ENCODE measurements at places on chromosomes 16 and 17.
A peak's percentile ranks its signal among the peaks of the same experiment; 100 is the strongest.

DNA sequence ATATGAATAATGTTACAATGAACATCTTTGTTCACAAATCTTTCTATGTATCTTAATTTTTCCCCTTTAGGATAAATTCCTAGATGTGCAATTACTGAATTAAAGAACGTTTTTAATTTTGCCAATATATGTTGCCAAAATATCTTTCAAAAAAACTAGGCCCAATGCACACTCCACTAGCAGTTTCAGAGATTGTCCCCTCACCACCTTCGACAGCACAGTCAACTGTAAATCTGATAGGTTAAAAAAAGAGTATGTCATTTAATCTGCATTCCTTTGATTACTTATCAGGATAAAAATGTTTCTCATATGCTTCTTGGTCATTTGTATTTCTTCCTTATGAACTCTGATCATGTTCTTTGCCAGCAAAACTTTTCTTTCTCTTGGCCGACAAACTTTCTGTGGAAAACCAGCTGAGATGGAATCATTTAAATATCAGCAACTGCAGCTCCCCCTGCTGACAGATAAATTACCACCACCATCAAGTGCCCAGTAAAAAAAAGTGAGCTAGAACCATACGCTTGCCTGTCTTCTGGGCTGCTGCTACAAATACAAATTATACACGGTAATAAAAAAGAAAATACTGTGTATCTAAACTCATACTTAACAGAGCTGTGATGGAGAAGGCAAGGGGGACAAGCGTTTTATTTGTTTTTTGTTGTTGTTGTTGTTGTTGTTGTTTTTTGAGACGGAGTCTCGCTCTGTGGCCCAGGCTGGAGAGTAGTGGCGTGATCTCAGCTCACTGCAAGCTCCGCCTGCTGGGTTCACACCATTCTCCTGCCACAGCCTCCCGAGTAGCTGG is 19.6 kb upstream of the KANSL1 start:
- no peak for DNase-seq

DNA sequence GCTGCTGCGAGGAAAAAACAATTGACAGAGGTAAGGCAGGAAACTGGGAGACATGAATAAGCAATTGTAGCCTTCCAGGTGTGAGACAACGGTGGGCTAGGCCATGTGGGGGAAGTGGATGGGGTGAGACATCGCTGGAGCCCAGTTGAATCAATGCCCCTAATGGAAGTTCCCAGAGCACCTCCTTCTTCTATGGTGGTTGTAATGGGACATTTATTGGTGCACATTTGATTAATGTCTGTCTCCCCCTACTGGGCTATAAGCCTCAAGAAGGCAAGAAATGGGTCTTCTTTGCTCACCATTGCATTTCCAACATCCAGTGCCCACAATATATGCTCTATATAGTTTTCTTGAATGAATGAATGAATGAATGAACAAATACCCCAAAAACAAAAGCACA is 22.7 kb upstream of the CD300E start:
- DNase-seq = no peak

DNA sequence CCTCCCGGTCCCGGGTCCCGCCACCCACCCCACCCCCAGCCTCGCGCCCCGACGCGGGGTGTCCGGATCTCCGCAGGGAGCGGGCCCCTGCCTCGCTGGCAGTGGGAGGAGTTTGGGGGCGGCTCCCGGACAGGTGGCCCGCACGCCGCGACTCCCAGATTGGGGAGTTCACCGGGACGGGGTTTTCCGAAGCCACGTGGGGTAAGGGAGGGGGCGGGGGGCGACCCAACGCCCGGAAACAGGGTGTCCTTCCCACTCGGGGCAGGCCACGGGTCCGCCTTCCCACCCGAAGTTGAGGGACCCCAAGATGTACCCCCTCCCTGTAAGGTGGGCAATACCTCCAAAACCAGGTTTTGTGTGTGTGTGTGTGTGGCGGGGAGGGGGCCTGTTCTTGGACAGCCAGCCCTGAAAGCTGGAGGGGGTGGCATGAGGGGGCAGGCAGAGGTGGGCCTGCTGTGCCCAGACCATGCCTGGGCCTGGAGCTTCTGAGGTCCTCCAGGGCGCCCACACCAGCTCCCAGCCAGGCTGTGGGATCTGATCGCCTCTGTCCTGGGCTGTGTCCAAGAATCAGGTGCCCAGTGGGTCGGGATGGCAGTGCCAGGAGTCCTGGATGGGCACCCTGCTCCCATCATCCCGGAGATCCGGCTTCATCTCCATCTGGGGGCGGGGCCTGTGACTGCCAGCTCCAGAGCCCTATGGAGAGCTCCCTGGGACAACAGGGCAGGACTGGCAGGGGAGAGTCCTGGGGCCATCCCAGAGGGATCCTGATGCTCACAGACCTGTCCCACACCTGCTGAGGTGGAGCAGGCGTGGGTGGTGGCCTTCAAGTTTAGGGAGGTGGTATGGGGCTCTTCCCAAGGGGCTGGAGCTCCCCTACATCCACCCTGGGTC is 767 bp downstream of the SYNGR2 start:
- DNase-seq = peak; percentile 39

DNA sequence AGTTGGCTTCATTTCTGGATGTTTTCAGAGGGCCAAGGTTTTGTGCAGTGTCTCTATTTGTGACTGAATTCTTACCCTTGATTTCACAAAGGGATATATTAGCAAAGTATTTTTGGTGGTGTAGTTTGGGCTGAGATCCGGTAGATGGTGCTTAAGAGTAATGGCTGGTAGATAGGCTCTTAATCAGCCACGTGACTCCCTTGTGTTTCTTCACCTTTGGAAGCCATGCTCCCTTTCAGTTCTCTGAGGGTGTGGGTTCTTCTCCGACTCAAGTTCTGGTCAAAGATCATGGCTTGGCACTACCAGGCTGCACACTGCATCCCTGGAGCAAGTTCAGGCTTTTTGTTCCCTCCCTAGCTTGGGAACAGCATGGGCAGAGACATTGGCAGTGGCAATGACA is 887.3 kb downstream of the CDH8 start:
- no peak for DNase-seq

DNA sequence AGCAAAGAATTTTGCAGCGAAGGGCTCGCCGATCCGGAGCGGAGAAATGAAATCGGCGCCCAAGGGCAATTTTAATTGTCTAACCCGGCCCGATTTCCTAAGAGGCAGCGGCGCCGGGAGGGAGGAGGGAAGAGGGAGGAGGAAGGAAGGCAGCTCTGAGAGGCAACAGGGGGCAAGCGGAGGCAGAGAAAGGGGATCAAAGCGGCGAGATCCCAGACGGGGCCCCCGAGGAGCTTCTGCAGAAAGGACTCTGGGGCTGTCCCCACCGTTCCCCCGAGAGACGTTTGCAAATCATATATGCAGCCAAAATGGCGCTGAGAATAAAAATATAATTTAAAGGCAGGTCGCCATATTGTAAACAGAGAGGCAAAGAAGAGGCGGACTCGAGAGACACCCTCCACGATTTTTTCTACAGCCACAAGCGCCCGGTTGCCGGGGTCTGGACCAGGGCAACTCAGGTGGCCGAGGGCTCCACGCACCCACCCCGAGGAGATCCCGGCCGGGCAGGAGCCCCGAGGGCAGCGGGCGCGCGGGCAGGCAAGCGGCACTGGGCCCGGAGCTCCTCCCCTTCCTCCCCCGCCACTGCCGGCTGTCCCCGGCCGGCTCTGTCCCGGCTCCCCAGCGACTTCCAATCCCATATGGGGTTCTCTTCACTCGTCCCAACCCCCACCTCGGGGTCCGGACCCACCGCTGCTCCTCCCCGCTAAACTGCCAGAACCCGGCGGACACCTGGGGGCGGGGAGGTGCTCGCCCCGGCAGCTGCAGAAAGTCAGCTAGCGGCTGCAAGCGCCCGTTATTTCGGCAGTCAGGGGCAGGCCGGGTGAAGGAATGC is 1.9 kb downstream of the PHF12 start:
- DNase-seq = peak; percentile 70

GRCh38 chr17:43212641-43213490 is 1.2 kb downstream of the TMEM106A start:
- no peak for DNase-seq

DNA sequence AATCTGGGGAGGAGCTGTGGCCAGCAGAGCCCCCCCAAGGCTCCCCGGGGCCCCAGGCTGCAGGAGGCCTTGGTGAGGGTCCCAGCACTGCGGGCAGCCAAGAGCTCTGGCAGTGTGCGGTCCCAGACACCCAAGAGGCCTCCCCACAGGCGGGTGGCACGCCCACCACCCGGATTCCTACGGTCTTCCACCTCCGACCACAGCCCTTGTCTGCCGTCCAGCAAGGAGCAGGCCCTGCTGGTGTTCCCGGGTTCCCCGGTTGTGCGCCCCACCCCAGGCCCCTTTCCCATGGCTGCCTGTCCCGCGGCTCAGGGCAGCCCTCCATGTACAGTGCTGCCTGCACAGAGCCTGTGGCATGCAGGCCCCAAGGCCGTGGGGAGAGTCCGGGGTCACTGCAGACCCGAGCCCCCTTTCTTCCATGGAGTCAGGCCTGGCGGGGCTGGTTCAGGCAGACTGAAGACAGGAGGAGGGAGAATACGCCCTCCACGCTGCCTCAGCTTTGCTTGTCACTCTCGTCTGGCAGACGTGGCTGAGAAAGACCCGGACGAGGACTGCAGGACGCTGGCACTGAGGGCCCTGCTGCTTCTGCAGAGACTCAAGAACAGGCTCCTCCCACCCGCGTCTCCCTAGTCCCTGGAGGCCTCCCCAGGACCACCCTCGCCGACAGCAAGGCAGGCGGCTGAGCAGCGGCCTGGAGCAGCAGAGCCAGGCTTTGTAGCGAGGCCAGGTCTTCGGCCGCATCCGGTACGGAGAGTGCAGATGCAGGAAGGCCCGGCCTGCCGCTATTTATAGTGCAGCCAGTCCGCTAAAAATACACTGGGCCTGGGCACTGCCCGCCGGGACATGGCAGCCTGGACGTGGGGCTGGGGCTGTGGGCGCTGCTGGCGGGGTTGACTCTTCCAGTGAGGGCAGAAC is 16.4 kb downstream of the TELO2 start:
- no peak for DNase-seq

- DNase-seq = no peak
Observed at GRCh38 chr17:50133028-50133768, 3.2 kb upstream of the SAMD14 start.

Data from stimulated activated CD4-positive, alpha-beta T cell treated with anti-CD3 and anti-CD28 coated beads, TNF-alpha, amount 100 ng/mL, for 48 hours (primary cell).